ENCODE measurements at places on chromosomes 11 and 22. TPM values are rescaled to one million over a fixed set of nuclear protein-coding genes. Genes with fewer than 3 reads are reported as not detected.

The SEPTIN3 gene
- polyA plus RNA-seq: 398 TPM

The CEND1 gene
- polyA plus RNA-seq: 162 TPM

The OSBPL5 gene
- 38.9 TPM for polyA plus RNA-seq

The MYO7A gene
- 4.4 TPM for polyA plus RNA-seq

- no peaks in the 10 kb centered on the region for H3K4me1 ChIP-seq
- no peak overlapping the region for H3K4me3 ChIP-seq
- no peak overlapping the region for H3K27ac ChIP-seq
- H3K36me3 ChIP-seq: no peaks in the 10 kb centered on the region
- peaks cover 3% of the 10 kb centered on the region for H3K27me3 ChIP-seq
Observed at GRCh38 chr11:104161751-104162450, 2.0 kb downstream of the PDGFD start.

- H3K4me1 ChIP-seq: no peaks in the 10 kb centered on the region
- H3K36me3 ChIP-seq: no peaks in the 10 kb centered on the region
- no peak overlapping the region for H3K27ac ChIP-seq
- H3K4me3 ChIP-seq: no peak overlapping the region
- H3K27me3 ChIP-seq: no peaks in the 10 kb centered on the region
Observed at GRCh38 chr11:122140500-122140899, 24.5 kb upstream of the BLID start.

DNA sequence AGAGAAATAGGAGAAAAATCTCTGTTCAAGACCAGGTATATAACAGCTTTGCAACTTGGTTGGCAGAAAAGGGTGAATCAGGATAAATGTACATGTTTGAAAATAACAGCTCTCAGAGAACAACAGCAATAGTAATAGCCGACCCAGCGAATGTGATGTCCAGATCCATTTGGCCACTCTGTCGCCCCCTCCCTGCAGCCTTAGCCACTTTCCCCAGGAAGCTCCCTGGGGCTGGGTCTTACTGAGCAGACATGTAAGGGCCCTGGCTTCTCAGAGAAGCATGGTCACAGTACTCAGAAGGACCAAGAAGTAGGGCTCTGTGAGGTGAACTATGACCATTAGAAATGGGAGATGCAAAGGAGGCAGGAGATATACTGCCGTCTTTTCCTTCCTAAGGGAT, 154.1 kb upstream of the SNX19 start:
- peaks cover 6% of the 10 kb centered on the region for H3K4me1 ChIP-seq
- no peak overlapping the region for H3K4me3 ChIP-seq
- no peak overlapping the region for H3K27ac ChIP-seq
- DNase-seq: no peak

GRCh38 chr22:46269564-46269963, 1.8 kb downstream of the TTC38 start:
- peaks cover 25% of the 10 kb centered on the region for H3K4me1 ChIP-seq
- H3K36me3 ChIP-seq: peaks cover 39% of the 10 kb centered on the region
- no peak for DNase-seq

DNA sequence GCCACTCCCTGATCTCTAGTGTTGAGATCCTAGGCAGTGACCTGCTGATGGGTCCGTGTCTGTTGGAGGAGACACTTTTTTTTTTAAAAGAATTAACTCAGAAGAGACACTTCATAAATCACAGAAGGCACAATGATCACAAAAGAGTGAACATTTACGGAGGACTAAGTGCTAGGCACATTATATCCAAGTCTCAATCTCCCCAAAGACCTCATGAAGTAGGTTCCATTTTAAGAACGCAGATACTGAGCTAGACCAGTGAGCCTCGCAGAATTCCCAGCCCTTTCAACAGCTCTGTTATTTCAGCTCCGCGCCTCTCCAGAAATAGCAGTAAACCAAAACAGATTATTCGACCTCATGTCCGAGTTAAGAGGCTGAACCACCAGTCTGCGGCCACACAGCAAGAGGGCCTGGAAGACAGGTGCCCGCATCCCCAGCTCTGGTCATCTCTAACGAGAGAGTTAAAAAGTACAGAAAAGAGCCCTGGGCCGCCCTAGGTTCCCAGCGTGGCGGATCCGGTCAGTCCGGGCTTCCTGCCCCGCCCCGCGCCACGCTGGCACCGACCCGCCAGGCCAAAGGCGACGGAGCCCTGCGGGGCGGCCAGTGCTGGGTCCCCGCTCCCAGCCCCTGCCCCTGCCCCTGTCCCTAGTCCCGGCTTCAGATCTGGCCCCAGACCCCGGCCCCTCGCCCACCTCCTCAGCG, 612 bp downstream of the XBP1 start:
- peak overlapping the region; percentile 97 for H3K27ac ChIP-seq
- H3K27me3 ChIP-seq: no peaks in the 10 kb centered on the region
- peak; percentile 47 for DNase-seq
- H3K4me1 ChIP-seq: peaks cover 11% of the 10 kb centered on the region

GRCh38 chr11:46639197-46639839, 22.0 kb downstream of the ATG13 start:
- no peaks in the 10 kb centered on the region for H3K27me3 ChIP-seq
- no peak for DNase-seq
- no peak overlapping the region for H3K4me3 ChIP-seq
- peaks cover 12% of the 10 kb centered on the region for H3K36me3 ChIP-seq

DNA sequence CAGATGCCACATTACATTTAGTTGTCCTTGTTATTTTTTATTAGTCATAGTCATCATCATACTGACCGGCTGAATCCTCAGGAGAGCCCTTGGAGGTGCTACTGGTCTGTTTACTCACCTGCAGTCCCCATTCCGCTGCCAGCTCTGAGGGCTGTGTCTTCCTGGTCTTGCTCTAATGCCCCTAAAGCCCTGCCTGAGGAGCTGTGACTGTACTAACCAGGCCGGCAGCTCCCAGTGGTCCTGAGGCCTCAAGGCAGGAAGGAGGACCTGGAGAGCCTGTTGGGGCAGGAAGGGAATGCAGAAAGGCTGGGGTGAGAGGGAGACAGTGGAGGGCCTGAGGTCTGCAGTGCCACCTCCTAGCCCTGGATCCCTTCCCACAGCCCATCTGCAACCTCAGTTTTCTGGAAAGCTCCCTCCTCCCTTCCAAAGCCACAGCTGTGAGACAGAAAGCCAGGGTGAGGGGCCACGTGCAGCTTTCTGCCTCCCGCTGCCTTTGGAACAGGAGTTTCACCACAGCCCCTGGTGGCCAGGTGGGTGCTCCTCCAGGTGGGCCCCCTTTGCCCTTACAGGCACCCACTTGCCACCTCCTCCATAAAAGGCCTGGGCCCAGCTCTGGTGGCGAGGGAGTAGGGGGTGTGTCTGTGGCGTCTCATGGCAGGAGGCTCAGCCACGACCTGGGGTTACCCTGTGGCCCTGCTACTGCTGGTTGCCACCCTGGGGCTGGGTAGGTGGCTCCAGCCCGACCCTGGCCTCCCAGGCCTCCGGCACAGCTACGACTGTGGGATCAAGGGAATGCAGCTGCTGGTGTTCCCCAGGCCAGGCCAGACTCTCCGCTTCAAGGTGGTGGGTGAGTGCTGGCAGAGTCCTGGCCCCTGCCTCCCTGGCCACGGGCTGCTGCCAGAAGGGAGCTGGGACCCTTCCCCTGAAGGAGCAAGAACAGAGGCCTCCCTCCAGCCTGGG, at the start of gene ZP1:
Gene ZP1 (plus strand): TSS at position 632 of the 960 bp plus-strand sequence. CDS start 20 bp downstream, at position 652.
- peaks cover 30% of the 10 kb centered on the region for H3K4me1 ChIP-seq
- no peak within 1 kb of the TSS for H3K27ac ChIP-seq
- no peak for DNase-seq
- no peak within 1 kb of the TSS for H3K4me3 ChIP-seq
- no peaks in the 10 kb centered on the region for H3K36me3 ChIP-seq

DNA sequence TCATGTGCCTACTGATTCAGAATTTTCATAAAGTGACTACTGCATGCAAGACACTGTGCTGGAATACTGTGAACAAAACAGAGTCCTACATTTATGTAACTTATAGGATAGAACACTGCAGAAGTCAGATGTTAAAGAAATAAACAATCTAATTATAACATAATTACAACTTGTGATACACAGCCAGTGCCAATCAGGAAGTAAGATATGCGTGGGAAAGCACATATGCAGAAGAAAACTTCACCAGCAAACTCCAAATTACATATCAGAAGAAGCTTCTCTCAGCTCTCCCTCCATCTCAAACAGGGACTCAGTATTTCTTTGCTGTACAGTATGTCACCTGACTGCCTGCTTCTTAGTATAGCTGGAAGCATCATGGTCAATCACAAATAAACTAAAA, 37.4 kb downstream of the PAK1 start:
- no peaks in the 10 kb centered on the region for H3K4me1 ChIP-seq
- H3K27ac ChIP-seq: no peak overlapping the region
- no peaks in the 10 kb centered on the region for H3K27me3 ChIP-seq
- H3K36me3 ChIP-seq: no peaks in the 10 kb centered on the region

GRCh38 chr11:12693479-12694182, 19.4 kb downstream of the TEAD1 start:
- no peaks in the 10 kb centered on the region for H3K36me3 ChIP-seq
- no peak for DNase-seq
- peak overlapping the region; percentile 4 for H3K4me3 ChIP-seq
- H3K27ac ChIP-seq: peak overlapping the region; percentile 91

DNA sequence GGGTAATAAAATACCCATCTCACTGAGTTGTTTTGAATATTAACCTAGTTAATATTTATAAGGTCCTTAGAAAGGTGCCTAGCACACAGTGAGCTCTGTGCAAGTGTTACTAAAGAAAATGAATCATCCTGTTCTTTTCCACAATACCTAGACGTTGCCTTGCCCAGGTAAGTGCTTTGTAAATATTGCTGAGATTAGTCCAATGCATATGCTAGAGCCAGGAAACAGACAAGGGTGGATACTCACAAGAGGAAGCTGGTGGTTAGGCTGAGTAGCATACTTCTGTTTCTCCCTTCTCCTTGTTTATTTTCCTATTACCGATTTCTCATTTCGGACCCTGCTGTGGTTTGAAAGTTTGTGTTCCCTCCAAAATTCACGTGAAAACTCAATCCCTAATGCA, 58.1 kb upstream of the BARX2 start:
- H3K27me3 ChIP-seq: no peaks in the 10 kb centered on the region
- H3K36me3 ChIP-seq: no peaks in the 10 kb centered on the region
- no peak overlapping the region for H3K4me3 ChIP-seq
- H3K4me1 ChIP-seq: peaks cover 20% of the 10 kb centered on the region
- no peak overlapping the region for H3K27ac ChIP-seq
- DNase-seq: no peak

GRCh38 chr11:126607374-126607773, 251.9 kb downstream of the ST3GAL4 start:
- no peaks in the 10 kb centered on the region for H3K36me3 ChIP-seq
- no peak overlapping the region for H3K4me3 ChIP-seq
- peaks cover 7% of the 10 kb centered on the region for H3K27me3 ChIP-seq
- DNase-seq: no peak
- H3K4me1 ChIP-seq: peaks cover 56% of the 10 kb centered on the region

DNA sequence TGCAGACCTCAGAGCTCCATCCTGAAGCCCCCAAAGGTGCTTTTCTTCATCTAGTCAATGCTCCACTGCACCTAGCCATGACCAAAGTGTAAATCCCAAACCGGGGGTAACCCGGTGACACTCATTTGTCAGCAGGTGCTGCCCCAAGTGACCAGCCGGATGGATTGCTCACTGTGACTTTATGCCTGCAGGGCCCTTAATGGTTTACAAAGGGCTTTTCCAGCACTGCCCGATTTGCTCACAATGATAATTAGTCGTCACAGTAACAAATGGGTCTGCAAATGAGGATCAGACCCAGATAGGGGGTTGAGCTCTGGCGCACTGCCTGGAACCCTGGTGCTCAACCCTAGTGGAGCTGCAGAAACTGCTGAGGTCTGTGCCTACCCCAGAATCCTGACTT, 45.7 kb upstream of the CD5 start:
- no peak overlapping the region for H3K27ac ChIP-seq
- H3K27me3 ChIP-seq: no peaks in the 10 kb centered on the region
- no peaks in the 10 kb centered on the region for H3K36me3 ChIP-seq
- no peak for DNase-seq
- no peak overlapping the region for H3K4me3 ChIP-seq

GRCh38 chr11:35323076-35323868, 96.1 kb downstream of the SLC1A2 start:
- peaks cover 12% of the 10 kb centered on the region for H3K4me1 ChIP-seq

- H3K27ac ChIP-seq: no peak overlapping the region
- H3K27me3 ChIP-seq: no peaks in the 10 kb centered on the region
- peaks cover 9% of the 10 kb centered on the region for H3K36me3 ChIP-seq
- peaks cover 9% of the 10 kb centered on the region for H3K4me1 ChIP-seq
- H3K4me3 ChIP-seq: no peak overlapping the region
Observed at GRCh38 chr11:9745411-9746211, 81.7 kb downstream of the SWAP70 start.
